ENCODE measurements at places on chromosomes 2 and 18.

GRCh38 chr18:14927701-14928100 lies 179.7 kb downstream of the ANKRD30B start:
- DNase-seq, result no peak

DNA sequence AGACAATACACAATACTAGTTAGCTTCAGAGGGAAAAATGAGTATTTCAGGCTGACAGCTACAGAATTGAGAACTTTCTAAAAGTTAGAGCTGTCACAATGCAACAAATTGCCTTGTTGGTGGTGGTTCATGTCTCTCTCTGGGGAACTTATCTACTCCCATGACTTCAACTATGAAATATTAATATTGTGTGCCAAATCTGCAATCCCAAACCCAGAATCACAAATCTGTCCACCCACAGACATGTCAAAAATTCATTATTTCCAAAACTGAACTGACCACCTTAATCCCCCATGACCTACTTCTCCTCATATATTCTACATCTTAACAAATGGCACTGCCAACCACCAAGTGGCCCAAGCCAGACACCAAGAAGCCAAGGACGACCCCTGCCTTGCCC lies 143.5 kb downstream of the TCF4 start:
- DNase-seq, result no peak

DNA sequence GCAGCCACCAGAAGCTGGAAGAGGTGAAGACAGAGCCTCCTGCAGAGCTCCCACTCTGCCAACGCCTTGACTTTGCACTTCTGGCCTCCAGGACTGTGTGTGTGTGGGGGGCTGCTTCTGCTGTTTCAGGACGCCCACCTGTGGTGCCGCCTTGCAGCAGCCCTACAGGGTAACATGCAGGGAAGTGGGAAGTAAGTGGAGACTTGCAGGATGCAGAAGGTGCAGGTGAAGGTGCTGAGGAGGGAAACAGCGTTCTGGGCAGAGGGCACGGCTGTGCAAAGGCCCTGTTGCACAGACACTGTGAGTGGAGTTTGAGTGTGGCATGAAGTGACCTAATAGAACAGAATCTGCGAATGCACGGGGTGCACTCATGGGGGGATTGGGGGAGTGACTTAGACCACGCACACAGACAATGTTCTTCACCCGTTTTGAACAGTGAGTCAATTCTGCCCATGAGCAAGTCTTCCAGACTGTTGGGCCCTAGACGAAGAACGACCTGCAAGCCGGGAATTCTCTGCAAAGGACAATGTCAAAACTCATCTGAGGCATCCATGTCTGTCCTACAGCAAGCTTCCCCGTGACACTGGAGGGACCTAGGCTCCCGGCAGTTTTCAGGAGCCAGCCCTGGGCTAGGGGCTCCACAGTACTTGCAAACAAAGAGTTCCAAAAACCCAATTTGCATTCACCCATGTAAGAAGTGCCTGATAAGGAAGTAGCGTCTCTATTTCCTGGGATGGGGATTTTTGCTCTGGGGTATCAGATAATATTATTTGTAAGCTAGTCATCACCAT lies 19.0 kb downstream of the MBP start:
- no peak for DNase-seq

DNA sequence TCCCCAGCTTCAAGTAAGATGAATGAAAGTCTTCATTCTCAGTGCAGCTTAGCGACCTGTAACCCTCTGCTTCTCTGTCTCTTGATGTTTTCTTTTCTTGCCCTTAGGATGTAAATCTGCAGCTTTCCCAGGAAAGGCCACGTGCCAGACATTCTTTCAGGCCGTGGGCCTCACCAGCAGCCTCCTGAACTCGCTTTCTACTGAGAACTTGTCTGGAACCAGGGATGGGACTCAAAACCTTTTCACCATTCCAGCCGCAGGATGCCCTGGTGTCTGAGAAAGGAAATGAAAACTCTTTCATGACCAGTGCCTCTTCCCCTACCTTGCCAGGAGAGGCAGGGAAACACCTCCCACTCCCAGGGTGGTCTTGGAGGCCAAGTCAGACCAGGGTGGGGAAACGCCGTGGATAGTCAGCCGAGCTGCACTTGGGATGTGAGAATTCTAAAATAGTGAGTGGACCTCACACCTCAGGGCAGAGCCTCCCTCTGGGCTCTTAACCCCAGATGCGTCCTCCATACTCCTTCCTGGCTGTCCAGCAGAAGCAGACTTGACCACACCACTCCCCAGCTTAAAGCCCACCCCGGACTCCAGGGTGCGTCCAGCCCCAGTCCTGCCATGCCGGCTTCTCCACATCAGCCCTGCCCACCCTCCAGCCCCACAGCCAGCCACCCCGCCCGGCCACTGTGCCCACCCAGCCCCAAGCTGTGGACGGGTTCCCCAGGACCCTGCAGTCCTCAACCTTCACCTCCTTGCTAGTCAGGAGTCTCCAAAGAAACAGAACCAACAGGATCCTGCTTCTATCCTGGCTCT lies 115.5 kb downstream of the TWIST2 start:
- DNase-seq, result peak; percentile 20

DNA sequence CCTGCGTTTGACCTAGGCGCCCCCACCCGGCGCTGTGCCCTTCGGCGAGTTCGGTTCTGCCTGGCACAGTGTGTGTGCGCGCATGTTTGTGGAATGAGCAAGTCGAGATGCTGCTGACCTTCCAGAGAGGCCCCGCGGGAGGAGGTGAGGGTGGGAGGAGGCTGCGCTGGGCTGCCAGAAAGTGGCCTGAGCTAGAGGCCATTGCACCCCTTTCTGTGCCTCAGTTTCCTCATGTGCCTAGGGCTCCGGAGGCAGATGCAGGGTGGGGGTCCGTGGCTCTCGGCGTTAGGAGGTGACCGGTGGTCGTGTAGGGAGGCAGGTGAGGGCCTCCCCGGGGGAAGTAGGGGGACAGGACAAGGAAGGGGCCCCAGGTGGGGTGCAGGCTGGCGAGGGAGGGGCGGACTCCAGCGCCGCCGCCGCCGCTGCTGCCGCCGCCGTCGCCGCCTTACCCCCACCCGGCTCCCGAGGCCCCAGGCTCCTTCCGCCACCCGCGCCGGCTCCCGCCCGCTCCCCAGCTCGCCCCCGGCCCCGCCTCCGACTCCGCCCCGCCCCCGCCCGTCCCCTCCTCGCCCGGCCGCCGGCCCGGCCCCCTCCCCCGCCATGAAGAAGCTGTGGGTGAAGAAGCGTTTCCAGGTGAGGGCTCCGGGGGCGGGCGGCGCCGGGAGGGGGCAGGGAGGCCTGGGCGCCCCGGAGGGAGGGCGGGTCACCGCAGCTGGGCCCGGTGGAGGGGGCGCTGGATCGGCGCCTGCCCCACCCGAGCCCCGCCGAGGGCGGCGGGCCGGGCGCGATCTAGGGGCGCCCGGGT lies 7.0 kb downstream of the SPEG start:
- DNase-seq, result peak; percentile 58

GRCh38 chr2:79294994-79295393 lies 135.4 kb upstream of the REG3A start:
- no peak for DNase-seq

DNA sequence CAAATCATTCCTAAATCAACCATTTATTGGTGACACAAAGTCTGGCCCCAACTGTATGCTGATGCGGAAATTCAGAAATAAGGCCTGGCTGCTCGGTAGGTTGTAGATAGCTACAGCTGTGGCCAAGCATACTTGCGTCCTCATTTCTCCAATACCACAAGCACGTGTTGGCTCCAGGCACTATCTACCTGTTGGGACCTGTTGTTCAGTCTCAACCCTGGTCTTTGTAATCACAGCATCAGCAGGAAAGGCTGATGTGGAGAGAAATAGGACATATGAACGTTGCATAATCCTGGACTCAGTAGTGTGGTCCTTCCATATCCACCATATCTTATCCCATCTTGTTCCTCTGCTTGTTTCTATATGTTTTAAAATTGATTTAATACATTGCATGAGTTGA lies 212.6 kb downstream of the PMAIP1 start:
- DNase-seq, result no peak

DNA sequence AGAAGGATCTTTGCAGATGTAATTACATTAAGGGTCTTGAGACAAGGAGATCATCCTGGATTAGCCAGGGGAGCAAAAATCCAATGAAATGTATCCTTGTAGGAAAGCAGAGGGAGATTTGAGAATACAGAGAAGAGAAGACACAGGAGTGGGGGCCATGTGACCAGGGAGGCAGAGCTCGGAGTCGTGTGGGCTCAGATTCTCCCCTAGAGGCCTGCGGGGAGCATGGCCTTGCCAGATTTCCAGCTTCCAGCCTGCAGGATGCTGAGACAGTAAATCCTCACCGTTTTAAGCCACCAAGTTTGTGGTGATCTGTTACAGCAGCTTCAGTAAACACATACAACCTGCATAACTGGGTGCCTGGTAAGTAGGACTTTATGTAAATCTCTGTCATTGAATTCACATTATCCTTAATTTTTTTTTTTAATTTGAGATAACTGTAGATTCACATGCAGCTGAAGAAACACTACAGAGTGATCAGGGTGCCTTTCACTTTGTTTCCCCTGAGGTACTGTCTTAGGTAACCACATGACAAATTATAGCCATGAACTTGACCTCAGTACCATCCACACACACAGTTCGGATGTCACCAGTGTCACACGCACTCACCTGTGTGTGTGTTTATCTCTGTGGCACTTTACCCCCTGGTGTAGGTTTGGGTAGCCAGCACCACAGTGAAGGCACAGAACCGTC lies 138.4 kb upstream of the HDAC4 start:
- no peak for DNase-seq

DNA sequence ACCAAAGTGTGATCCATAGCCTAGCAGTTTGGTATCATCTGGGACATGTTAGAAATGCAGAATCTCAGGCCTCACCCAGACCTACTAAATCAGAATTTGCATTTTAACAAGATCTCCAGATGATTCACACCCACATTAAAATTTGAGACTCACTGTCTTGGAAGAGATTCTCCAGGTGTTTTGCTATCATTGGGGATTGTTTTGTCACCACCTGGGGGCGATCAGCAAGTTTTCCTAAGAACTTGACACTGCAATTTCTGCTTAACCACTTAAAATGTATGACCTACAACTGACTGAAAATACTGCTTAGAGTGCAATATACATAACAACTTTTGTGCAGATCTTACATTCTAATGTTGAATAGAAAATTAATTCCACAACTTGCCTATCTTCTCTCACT lies 18.9 kb upstream of the ITGA4 start:
- no peak for DNase-seq

DNA sequence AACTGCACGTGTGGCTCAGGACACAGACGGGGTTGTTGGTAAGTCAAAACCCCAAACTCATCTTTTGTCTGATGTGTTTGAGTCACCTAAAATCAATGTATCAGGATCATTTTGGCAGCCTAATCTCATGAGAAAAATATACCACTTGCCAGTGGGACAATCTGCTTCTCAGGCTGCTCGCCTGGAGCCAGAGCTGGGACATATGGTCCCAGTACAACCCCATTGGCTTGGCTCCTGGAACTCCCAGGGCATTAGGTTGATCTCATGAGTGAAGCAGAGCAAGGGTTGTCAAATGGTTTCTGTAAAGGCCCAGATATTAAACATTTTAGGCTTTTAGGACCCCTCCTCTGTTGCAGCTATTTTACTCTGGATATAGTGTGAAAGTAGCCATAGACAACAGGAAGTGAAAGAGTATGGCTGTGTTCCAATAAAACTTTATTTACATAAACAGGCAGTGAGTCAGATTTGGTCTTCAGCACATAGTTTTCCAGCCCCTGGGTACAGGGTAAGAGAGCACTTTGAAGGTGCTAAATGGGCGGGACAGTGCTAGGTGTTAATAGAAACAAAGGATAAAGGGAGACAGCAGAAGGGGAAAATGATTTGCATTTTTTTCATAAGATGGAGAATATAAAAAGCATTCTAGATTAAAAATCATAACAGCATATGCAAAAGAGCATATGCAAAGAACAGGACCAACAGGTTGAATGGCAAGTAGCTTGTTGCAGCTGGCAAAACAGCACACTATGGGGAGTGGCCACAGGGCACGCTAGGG lies 290.8 kb downstream of the KCNS3 start:
- DNase-seq, result peak; percentile 27

DNA sequence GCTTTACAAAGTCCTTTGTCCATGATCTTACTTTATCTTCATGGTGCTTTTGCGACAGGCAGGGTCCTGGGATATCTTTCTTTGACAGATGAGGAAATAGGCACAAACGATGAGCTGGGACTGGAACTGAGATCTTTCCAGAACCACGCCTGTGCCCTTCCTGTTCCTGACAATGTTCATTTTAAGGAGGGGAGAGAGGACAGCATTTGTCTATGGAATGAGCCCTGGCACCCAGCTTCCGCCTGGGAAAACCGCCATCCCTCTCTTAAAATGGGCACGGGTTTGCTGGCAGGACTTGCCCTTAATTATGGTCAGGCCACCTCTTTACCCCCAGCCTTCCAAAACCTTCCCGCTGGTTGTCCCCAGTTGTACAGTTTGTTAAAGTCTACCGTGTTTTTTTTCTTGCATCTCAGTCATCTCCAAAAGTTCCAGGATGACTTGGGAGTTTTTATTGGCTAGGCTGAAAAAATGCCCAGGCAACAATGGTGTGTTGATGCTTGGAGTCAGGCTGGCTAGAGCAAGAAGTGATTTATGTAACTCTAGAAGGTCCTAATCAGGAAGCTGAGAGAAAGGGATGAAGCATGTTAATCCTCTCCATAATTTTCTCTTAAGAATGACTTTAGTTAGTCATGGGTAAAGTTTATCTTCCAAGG lies 264.9 kb upstream of the EPAS1 start:
- DNase-seq, result no peak

GRCh38 chr2:226337941-226338600 lies 461.5 kb downstream of the IRS1 start:
- peak; percentile 83 for DNase-seq

DNA sequence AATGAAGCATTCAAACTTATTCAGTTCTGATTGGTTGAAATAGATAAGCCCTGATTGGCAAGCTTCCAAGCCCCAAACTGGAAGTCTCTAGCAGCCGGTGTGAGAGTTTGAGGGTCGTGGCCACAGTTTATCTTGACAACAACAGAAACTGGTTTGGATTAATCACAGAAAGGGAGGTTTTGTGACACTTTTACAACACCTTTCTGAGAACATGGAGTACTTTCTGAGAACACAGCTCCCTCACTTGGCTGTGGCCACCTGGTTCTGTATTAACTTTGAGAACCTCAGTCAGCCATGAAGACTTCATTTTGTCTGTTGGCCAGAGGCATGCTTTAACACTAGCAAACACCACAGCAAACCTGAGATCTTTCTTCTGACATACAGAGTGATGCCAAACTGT lies 280.7 kb upstream of the VWC2L start:
- DNase-seq, result no peak

GRCh38 chr2:224160917-224161316 lies 121.8 kb upstream of the SERPINE2 start:
- no peak for DNase-seq

- no peak for DNase-seq
Observed at GRCh38 chr2:195006856-195007255, 650.2 kb upstream of the SLC39A10 start.

All from mesenchymal stem cell (in vitro differentiated cells and primary cell).